ENCODE measurements at places on chromosomes 5 and 9. TPM values are rescaled to one million over a fixed set of nuclear protein-coding genes. Genes with fewer than 3 reads are reported as not detected.

GRCh38 chr9:72864327-72864726 lies 88.5 kb downstream of the ALDH1A1 start:
- no peaks in the 10 kb centered on the region for H3K27me3 ChIP-seq
- H3K4me1 ChIP-seq: no peaks in the 10 kb centered on the region
- no peak for DNase-seq
- no peaks in the 10 kb centered on the region for H3K36me3 ChIP-seq
- H3K4me3 ChIP-seq: no peak overlapping the region
- no peak overlapping the region for H3K27ac ChIP-seq

MZB1 gene
- 8.6 TPM for total RNA-seq

DNA sequence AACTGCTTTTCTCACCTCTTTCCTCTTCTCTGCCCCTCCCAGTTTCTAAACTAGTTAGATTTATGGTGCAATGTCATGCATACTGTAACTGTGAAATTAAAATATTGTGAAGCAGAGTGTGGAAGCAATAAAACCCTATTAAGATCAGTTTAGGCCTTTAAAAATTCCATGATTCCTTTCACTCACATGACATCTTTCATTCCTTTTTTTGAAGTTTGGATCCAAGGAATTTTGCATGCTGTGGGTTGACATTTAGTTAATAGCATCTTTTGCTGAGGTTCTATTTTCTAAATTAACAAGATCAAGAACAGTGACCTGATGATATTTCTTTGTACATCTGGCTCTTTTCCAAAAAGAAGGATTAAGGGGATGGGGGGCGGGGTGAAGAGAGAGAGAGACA lies 13.7 kb downstream of the FOXD1 start:
- H3K36me3 ChIP-seq: no peaks in the 10 kb centered on the region
- no peak for DNase-seq
- peaks cover 13% of the 10 kb centered on the region for H3K27me3 ChIP-seq
- H3K4me1 ChIP-seq: peaks cover 8% of the 10 kb centered on the region

DNA sequence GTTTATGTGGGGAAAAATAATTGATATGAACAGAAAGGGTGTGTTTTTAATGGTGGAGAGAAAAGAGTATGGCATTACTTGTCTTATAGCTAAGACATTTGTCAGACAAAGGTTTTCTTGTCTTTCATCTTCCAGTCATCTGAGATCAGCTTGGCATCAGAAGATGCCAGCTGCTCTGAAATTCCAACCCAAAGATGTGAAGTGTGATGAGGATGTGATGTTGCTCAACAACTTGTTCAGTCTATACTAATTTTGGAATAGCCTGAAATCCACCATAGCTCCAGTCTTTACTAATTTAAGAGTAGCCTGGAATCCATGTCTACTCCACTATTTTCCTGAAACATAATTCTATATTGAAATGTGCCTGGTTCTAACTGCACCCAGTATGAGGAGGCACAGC lies 182.3 kb downstream of the CFAP90 start:
- no peaks in the 10 kb centered on the region for H3K27me3 ChIP-seq
- H3K27ac ChIP-seq: no peak overlapping the region
- no peaks in the 10 kb centered on the region for H3K4me1 ChIP-seq
- H3K4me3 ChIP-seq: no peak overlapping the region
- no peak for DNase-seq
- H3K36me3 ChIP-seq: no peaks in the 10 kb centered on the region

- H3K36me3 ChIP-seq: no peaks in the 10 kb centered on the region
- H3K4me3 ChIP-seq: no peak overlapping the region
- no peaks in the 10 kb centered on the region for H3K4me1 ChIP-seq
- DNase-seq: peak; percentile 14
- H3K27ac ChIP-seq: no peak overlapping the region
Measured at GRCh38 chr9:93303806-93304573, 120.1 kb downstream of the WNK2 start.

PANK3 gene
- 41.0 TPM for total RNA-seq

GPR150 gene
- 1.4 TPM for total RNA-seq

TPRN gene
- total RNA-seq: 8.5 TPM

- H3K27me3 ChIP-seq: no peaks in the 10 kb centered on the region
- no peaks in the 10 kb centered on the region for H3K4me1 ChIP-seq
- H3K36me3 ChIP-seq: no peaks in the 10 kb centered on the region
- no peak overlapping the region for H3K27ac ChIP-seq
Measured at GRCh38 chr5:28809811-28810750, 1771.7 kb upstream of the CDH9 start.

DNA sequence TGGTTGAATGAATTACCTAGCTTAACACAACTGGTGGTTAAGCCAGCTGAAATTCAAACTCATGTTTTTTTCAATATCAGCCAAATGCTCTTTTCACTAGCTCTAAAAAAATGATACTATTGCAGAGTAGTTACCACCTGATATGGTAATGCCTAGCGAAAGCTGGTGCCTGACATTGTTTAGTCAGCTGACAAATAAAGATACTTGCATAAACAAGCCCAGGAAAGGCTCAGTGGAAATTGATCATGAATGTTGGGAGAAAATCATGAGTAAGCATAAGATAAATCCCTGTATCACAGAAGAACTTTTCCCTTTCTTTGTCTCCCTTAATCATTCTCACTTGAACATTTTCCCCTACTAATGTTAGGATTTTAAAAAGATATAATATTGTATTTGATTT lies 54.6 kb downstream of the FGF10 start:
- no peak for DNase-seq
- no peaks in the 10 kb centered on the region for H3K4me1 ChIP-seq
- H3K36me3 ChIP-seq: no peaks in the 10 kb centered on the region
- no peaks in the 10 kb centered on the region for H3K27me3 ChIP-seq
- H3K4me3 ChIP-seq: no peak overlapping the region

- no peak for DNase-seq
- H3K4me3 ChIP-seq: no peak overlapping the region
- H3K27ac ChIP-seq: no peak overlapping the region
- no peaks in the 10 kb centered on the region for H3K27me3 ChIP-seq
- no peaks in the 10 kb centered on the region for H3K36me3 ChIP-seq
Measured at GRCh38 chr5:151450605-151451004, 3.2 kb downstream of the SLC36A1 start.

- H3K27me3 ChIP-seq: no peaks in the 10 kb centered on the region
- H3K4me3 ChIP-seq: no peak overlapping the region
- no peaks in the 10 kb centered on the region for H3K4me1 ChIP-seq
Measured at GRCh38 chr5:107743373-107744000, 72.8 kb upstream of the EFNA5 start.

UGT3A1 gene
- not detected for total RNA-seq

GRCh38 chr9:96177005-96177718 lies 124.8 kb downstream of the HSD17B3 start:
- H3K27me3 ChIP-seq: no peaks in the 10 kb centered on the region
- no peaks in the 10 kb centered on the region for H3K4me1 ChIP-seq
- no peaks in the 10 kb centered on the region for H3K36me3 ChIP-seq
- no peak overlapping the region for H3K27ac ChIP-seq

DNA sequence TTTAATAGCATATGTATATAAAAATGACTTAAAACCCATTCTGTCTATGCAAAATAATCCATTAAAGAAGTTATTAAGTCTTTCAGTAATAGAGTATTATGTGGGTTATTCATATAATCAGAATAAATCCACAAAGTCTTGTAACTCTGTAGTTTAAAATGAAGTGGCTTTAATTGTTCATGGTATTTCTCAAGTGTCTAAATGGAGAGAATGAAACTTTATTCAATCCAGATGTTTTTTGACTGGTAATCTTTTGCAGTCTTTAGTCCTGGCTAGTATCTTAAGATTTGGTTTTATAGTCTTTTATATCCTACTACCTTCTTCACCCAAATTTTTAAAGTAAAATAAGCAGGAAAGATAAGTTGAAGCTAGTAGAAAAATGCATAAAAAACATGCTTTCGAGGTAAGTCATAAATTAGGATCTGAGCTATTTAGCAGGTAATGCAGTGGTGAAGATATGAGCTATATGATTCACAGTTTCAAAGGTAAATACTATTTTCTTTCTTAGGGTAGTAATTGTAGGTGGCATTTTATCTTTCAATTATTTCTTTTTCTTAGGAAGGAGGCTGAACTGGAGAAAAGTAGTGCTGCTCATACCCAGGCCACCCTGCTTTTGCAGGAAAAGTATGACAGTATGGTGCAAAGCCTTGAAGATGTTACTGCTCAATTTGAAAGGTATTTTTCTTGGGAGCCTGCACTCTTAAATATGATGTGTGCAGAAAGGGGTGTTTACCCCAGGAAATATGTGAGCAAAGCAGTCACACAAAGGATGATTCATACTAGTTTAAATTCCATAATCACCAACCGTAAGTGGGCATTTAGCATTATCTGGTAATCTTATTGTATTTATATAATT lies 17.9 kb downstream of the HMMR start:
- no peaks in the 10 kb centered on the region for H3K27me3 ChIP-seq
- no peak for DNase-seq
- H3K36me3 ChIP-seq: no peaks in the 10 kb centered on the region
- H3K27ac ChIP-seq: no peak overlapping the region
- H3K4me3 ChIP-seq: no peak overlapping the region
- no peaks in the 10 kb centered on the region for H3K4me1 ChIP-seq

DNA sequence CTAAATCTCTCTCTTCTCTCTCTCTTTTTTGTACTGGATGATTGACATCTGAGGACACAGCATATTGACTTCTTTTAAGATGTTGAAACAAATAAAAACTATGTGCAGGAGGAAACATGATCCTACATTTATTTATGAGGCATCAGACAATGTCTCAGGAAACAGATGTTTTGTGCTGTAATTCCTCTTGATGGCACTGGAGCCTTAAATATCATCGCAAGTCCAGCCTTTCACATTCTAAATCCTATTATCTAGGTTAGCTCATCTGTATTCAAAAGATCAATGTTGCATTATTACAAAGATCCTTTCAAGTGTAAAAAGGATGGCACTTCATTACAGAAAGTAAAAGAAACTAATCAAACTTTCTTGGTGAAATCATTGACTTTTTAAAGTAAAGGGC lies 63.9 kb downstream of the MAT2B start:
- no peak overlapping the region for H3K4me3 ChIP-seq
- H3K36me3 ChIP-seq: no peaks in the 10 kb centered on the region
- H3K4me1 ChIP-seq: no peaks in the 10 kb centered on the region
- no peak for DNase-seq
- H3K27ac ChIP-seq: no peak overlapping the region

- no peaks in the 10 kb centered on the region for H3K27me3 ChIP-seq
- H3K4me3 ChIP-seq: peak overlapping the region; percentile 86
- no peaks in the 10 kb centered on the region for H3K36me3 ChIP-seq
- no peaks in the 10 kb centered on the region for H3K4me1 ChIP-seq
- peak; percentile 60 for DNase-seq
- peak overlapping the region; percentile 96 for H3K27ac ChIP-seq
Measured at GRCh38 chr9:70257991-70258691, 637 bp upstream of the SMC5 start.

- no peaks in the 10 kb centered on the region for H3K36me3 ChIP-seq
- no peak overlapping the region for H3K27ac ChIP-seq
- no peaks in the 10 kb centered on the region for H3K27me3 ChIP-seq
- no peak for DNase-seq
- H3K4me3 ChIP-seq: no peak overlapping the region
Measured at GRCh38 chr9:89171231-89171630, 7.4 kb downstream of the SHC3 start.

NRG2 gene
- 16.5 TPM for total RNA-seq

DNA sequence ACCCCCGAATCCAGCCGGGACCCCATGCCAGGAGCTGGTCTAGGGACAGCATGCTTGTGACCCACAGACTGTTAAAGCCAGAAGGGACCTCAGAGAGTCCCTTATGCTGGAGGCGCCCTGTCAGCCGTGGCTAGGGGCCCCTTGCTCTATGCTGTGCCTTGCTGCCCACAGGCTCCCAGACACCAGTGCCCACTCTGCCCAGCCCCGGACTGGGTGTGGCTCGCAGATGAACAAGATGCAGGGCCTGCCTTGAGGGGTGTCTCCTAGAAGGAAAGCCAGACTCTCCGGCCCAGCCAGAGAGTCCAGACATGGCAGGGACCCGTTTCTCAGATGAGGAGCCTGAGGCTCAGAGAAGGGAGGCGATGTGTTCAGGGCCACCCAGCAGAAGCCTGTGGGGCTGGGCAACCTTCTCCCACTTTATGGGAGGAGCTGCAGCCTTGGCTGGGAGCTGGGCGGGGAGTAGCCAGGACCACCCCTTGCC lies 85.7 kb downstream of the LMX1B start:
- H3K4me3 ChIP-seq: no peak overlapping the region
- no peaks in the 10 kb centered on the region for H3K27me3 ChIP-seq
- H3K36me3 ChIP-seq: no peaks in the 10 kb centered on the region
- no peak overlapping the region for H3K27ac ChIP-seq
- DNase-seq: no peak

DNA sequence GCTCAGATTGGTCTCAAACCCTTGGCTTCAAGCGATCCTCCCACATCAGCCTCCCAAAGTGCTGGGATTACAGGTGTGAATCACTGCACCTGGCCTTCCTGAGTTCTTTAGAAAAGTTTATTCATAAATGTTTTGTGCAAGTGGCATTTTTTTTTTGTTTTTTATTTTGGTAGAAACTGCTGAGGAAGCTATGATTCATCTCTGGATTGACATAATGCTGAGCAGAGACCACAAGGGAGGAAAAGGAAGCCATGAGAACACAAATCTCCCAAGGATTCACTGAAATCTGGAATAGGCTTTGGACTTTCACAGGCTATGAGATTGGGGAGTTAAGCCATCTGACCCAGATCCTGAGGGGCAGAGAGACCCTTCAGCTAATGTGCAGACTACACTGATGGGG lies 3.4 kb upstream of the SLC46A2 start:
- H3K27me3 ChIP-seq: no peaks in the 10 kb centered on the region
- no peak overlapping the region for H3K4me3 ChIP-seq
- no peaks in the 10 kb centered on the region for H3K4me1 ChIP-seq
- H3K27ac ChIP-seq: no peak overlapping the region
- DNase-seq: no peak

CNTLN gene
- 13.6 TPM for total RNA-seq

UBE2QL1 gene
- total RNA-seq: 1.8 TPM

- no peaks in the 10 kb centered on the region for H3K27me3 ChIP-seq
- no peaks in the 10 kb centered on the region for H3K4me1 ChIP-seq
- no peak for DNase-seq
- no peak overlapping the region for H3K4me3 ChIP-seq
Measured at GRCh38 chr9:2726650-2727340, 9.5 kb downstream of the KCNV2 start.

- no peak overlapping the region for H3K27ac ChIP-seq
- no peaks in the 10 kb centered on the region for H3K27me3 ChIP-seq
- DNase-seq: no peak
- no peak overlapping the region for H3K4me3 ChIP-seq
- H3K4me1 ChIP-seq: no peaks in the 10 kb centered on the region
Measured at GRCh38 chr5:118224546-118224945, 763.8 kb downstream of the DTWD2 start.

DNA sequence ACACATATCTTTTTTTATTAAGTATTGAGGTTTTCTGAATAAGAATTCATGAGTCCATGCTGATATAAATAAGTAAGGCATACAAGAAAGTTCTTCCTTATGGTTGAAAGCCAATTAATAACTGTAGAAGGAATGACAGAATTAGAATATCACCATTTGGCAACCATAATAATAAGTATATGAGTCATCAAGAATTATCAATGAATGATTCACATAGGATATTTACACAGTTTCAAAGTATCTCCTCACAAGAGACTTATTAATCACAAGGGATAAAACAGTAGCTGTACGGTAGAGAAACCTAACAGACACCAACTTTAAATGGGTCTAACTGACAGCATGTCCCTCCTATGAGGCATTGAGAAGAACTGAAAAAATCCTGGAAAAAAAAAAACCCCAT lies 161.6 kb downstream of the NR3C1 start:
- no peak for DNase-seq
- H3K27ac ChIP-seq: no peak overlapping the region
- peaks cover 3% of the 10 kb centered on the region for H3K4me1 ChIP-seq
- no peak overlapping the region for H3K4me3 ChIP-seq
- no peaks in the 10 kb centered on the region for H3K36me3 ChIP-seq
- no peaks in the 10 kb centered on the region for H3K27me3 ChIP-seq

- DNase-seq: no peak
- no peaks in the 10 kb centered on the region for H3K36me3 ChIP-seq
- H3K4me3 ChIP-seq: no peak overlapping the region
- H3K4me1 ChIP-seq: no peaks in the 10 kb centered on the region
Measured at GRCh38 chr9:109442716-109443115, 55.4 kb downstream of the PTPN3 start.

All from breast epithelium (tissue), 4 donors.